ENCODE measurements at places on chromosomes 6 and 20.
A peak's percentile ranks its signal among the peaks of the same experiment; 100 is the strongest.

DNA sequence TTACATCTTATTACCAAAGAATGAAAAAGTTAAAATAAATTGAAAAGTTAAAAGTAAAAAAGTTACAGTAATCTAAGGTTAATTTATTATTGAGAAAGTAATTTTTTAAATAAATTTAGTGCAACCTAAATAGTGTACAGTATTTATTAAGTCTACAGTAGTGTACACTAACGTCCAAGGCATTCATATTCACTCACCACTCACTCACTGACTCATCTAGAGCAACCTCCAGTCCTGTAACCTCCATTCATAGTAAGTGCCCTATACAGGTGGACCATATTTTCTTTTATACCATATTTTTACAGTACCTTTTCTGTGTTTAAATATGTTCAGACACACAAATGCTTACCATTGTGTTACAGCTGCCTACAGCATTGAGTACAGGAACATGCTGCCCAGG is 624.7 kb upstream of the NOX3 start:
- no peak for DNase-seq

DNA sequence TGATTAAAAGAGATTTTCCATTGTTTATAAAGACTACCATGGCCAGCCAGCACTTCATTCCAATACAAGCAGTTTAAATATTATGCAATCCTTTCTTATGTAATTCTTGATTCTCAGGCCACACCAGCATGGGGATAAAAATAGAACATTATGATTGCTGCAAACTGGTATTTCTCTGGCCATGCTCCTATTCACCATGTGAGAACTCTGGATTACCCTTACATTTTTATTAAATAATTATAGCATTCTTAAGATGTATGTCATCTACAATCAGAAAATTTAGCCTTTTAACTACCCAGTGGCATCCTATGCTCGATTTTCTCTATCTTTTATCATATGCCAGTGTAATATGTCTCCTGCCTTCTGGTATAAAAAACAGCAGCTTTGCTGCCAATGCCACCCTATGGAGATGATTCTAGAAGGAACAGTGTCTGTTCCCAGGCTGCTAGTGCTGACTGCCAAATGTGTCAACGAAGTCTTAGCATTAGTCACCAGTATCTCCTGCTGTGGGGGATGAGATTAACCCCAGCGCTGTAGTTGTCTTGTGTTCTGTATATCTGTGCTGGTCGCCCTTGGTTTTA is 501.4 kb downstream of the BCKDHB start:
- DNase-seq: peak; percentile 11

GRCh38 chr6:49550492-49551077 is at the start of gene C6orf141:
C6orf141 (plus strand) TSS chr6:49550668; CDS start chr6:49550793, 125 bp downstream.
- DNase-seq: no peak

DNA sequence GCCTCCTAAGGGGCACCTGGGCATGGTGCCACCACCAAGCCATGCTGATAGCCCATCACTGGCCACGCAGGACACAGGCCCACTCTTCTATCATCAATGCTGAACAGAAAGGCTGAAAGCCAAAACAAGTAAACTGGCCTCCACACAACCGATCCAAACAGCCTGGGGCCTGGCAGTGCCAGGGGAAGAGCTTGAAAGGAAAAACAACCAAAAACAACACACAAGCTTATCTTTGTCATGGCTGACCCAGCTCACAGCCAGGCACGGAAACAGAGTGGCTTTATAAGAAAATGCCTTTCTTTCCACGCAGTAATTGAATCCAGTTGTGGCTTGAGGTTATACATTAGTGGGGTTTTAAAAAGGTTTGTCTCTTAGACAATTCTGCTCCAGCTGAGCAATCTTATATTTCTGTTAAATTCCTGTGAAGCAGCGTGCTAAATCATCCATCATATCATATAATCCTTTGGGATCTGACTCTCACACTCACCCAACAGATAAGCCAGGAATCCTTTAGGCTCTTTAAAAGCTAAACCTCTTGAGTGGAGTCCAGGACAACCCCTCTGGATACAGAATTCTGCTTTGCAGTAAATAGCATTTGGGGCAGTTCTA is 65.4 kb upstream of the SLC22A16 start:
- DNase-seq: no peak

- no peak for DNase-seq
Measured at GRCh38 chr20:1391640-1392442, 1.0 kb downstream of the FKBP1A start.

- no peak for DNase-seq
Measured at GRCh38 chr6:30135147-30135546, 793 bp upstream of the TRIM40 start.

GRCh38 chr6:45445364-45445748 is 67.6 kb upstream of the SUPT3H start:
- no peak for DNase-seq

- no peak for DNase-seq
Measured at GRCh38 chr6:75267461-75267860, 17.1 kb downstream of the TMEM30A start.

DNA sequence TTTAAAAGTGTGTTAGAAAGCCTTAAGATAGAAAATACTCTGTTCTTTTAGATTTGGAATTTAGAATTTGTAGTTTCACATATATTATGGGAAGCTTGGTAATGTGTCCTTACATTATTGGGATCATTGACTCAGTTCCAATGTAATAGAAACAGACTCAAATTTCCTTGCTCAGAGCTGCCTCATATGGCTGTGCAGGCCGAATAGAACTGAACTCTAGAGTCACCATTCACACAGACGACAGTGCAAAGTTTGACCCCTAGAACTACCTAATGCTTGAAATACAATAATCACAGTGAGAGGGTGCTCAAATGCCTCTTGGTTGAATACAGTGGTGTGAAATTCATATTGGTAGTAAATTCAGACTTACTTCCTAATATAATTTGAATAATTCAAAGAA is 482.7 kb upstream of the CITED2 start:
- no peak for DNase-seq

GRCh38 chr6:92176666-92177065 is 1242.7 kb downstream of the EPHA7 start:
- no peak for DNase-seq

DNA sequence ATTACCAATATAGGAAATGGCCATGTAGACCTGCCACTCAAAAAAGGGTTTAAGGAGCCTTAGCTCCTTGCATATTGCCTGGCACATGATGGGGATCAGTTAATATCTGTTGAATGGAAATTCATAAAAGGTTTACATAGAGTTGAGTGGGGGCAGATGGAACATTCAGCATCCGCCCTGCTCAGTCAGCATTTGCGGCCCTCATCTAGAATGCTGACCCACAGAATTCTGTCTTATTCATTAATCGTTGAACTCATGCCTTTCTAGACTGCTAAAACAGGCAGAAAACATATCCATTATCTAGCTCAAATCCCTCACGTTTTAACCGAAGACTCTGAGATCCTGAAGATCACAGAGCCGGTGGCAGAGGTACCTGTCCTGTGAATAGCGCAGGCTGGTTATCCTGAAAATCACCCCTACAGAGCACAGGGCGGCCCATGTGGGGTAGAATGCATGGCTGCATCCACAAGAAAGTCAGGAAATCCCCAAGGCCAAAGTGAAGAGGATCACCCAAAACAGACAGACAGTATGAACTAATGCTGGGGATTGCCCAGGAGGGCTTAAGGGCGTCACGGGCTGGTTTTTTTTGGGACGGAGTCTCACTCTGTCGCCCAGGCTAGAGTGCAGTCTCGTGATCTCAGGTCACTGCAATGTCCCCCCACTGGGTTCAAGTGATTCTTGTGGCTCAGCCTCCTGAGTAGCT is 59.9 kb downstream of the CNBD2 start:
- DNase-seq: no peak

GRCh38 chr6:82612475-82613039 is 248.9 kb downstream of the TPBG start:
- no peak for DNase-seq

DNA sequence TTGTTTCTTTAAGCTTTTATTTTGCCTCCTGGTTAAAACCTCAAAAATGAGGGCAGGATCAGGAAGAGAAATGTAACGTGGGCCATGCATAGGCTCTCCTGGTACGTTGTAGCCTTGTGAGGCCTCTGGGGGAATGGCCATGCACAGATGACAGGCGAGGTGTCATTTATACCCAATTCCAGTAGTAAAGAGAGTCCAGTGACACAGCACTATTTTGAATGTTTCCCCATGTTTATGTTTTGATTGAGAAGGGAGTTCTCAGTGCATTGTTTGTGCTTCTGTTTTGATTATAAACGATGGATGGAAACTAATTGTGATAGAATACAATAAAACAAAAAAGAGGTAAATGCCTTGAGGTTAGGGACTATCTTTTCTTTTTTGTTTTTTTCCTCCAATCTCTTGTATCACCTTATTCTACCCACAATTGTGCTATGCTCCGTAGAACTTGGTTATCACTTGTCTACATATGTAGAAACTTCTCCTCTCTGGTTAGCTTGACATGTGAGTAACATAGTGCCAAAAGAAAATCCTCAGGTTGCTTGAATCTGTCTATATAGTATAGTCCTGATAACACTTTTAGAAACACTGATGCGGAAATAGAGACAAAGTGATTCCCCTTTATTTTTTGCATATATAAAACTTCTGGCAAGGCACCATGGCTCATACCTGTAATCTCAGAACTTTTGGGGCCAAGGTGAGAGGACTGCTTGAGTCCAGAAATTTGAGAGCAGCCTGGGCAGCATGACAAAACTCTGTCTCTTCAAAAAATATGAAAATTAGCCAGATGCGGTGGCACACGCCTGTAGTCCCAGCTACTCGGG is 6.9 kb upstream of the SMIM28 start:
- no peak for DNase-seq

- DNase-seq: no peak
Measured at GRCh38 chr6:33822575-33823395, 19.0 kb upstream of the MLN start.

- DNase-seq: no peak
Measured at GRCh38 chr20:59576216-59576953, 28.0 kb upstream of the PHACTR3 start.

- DNase-seq: no peak
Measured at GRCh38 chr6:147053311-147053921, 150.8 kb upstream of the STXBP5 start.

- no peak for DNase-seq
Measured at GRCh38 chr6:9984607-9985006, 430.3 kb downstream of the TFAP2A start.

GRCh38 chr6:99592900-99593299 is 13.7 kb upstream of the PRDM13 start:
- no peak for DNase-seq

- DNase-seq: no peak
Measured at GRCh38 chr6:36581716-36582115, 12.4 kb upstream of the SRSF3 start.

DNA sequence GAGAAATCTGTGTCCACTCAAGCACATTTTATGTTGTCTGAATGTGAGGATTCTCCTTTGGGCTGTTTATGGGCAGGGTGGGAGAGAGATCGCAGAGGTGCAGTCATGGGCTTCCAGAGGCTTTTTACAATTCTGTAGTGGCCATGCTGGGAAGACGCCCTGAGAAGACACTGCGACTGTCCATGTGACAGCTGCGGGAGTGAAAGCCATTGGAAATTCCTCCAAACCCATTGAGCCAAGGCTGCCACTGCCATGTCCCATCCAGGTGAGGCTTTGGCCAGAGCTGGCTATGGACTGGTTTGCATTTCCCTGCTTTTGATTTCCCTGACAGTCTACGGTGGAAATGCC is 216.9 kb upstream of the ECI2 start:
- no peak for DNase-seq

GRCh38 chr6:95978230-95978629 is 37.5 kb upstream of the FUT9 start:
- DNase-seq: no peak

- no peak for DNase-seq
Measured at GRCh38 chr6:152499931-152500330, 137.2 kb downstream of the SYNE1 start.

Data from amniotic stem cell (primary cell).